ENCODE measurements at places on chromosomes 1 and 21.

- peak; percentile 96 for DNase-seq
Observed at GRCh38 chr1:43206600-43207228, 34.6 kb downstream of the CFAP57 start.

DNA sequence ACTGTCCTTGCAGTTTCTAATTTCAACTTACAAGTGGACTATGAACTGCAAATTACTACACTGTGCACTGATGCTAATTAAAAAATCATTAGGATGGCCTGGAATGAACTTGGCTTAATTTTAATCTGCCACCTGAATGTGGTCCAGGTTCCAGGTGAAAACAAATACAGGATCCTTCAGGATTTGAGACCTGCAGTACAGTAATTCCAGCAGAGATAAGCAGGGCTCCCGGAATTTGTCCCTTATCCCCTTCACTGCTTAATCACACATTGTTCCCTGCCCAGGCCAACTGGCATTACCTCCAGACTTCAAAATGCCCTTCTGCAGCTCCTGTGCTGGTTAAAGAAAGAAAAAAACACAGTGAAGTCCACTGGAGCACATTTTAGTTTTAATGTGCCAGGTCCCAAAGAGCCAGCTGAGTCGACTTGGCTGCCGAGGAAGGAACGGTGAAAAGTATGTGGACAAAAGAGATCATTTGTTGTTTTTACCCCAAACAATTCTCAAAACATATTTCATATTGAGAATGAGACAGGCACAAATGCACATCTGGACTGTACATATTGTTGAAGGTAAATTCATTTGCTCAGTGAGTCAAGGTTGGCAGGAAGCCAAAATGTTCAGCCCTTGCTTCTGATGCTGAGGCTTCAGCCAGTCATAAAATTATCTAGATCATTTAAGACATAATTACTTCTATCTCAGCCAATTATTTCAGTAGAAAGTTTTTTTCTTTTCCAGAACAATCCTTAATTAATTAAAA, 28.3 kb downstream of the DEGS1 start:
- DNase-seq, result peak; percentile 88

- DNase-seq, result no peak
Observed at GRCh38 chr1:34653110-34653509, 101.7 kb upstream of the GJB5 start.

- DNase-seq, result no peak
Observed at GRCh38 chr1:165454091-165454610, 9.2 kb upstream of the RXRG start.

- no peak for DNase-seq
Observed at GRCh38 chr1:105636052-105636451, 1420.4 kb upstream of the PRMT6 start.

Data from dermis blood vessel endothelial cell (primary cell).